ENCODE measurements at places on chromosomes 2 and 18. TPM values are rescaled to one million over a fixed set of nuclear protein-coding genes. Genes with fewer than 3 reads are reported as not detected.

Gene CTAGE1
- 0.07 TPM for total RNA-seq

GRCh38 chr2:74181739-74182138, 3.1 kb upstream of the MOB1A start:
- no peak for DNase-seq

Gene EML6
- total RNA-seq: 0.93 TPM

- DNase-seq: no peak
These were observed 144.7 kb upstream of the CTNNA2 start for GRCh38 chr2:79368116-79368630.

DNA sequence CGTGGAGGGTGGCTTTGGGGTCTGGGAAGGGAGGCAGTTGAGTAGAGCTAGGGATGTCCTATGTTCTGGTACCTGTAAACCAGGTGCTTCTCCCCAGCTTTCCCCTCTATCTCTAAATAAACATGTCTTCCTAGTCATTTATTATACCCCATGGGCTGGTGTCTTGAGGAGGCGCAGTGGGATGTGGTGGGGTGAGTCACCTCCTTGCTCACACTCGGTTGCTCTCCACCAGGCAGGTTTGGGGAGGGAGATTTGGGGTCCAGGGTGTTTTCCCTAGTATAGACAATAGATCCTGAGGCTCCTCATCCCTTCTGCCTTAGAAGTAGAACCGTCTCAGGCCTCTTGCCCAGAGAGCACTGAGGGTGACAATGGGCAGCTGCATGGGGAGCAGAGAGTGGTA, 5.1 kb downstream of the PSD4 start:
- no peak for DNase-seq

DNA sequence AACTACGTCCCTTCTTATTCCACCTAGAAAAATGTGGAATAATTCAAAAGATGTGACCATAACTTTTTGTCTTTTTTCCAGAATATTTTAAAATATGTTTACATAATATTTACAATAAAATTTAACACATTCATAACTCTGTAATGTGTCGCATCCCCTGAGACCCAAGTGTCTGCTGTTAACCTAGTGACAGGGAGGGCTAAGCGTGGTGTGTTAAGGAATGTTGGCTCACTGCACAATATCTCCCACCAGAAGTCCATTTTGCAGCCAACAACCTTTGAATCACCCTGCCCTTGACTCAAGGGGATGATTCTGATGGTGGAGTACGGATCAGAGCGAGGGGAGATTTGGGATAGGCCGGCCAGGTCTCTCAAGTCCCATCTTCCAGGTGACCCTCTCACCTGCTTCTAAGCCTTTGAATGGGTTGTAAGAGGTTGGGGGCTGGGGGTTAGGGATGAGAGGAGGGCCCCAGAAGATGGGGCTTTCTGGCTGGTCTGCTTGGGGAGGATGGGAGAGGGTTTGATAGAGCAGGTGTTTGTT, 43.3 kb downstream of the SERTAD2 start:
- DNase-seq: no peak

DNA sequence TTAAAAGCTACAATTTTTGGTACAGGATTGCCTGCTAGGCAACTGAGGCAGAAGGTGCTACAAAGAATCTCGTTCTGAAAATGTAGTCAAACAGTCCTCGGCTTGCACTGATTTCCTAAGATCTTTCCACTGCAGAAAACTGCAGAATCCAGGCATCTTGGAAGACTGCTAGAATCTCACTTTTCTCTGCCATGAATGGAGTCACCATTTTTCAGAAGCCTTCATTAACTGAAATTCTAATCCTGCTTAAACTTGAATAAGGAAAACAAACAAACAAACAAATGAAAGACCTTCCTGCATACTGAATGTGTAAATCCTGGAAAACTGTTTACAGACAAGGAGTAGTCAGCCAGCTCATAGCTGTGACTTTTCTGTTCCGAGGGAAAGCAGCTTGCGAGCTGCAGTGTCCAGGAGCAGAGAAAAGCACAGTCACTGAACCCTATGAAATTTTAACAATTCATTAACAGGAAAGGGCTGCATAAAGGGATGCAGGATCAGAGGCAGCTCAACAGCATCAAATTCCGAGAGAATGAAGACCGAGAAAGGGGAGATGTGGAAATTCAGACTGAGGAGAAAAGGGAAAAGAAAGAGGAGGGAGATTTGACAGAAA, 210.5 kb upstream of the PIK3C3 start:
- DNase-seq: no peak

DNA sequence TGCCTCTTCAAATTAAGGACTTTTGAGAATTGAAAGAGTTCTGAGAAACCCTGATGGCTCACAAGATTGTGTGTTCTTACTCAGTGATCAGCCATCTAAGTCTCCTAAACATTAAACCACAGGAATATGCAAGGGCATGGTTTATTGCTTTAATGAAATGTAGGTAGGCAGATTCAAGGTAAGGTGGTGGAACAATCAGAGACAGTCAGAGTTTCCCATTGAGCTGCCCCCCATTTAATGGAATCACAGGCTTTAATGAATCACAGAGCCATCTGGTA, 107.8 kb upstream of the LRATD1 start:
- DNase-seq: no peak

Gene NCK2
- 59.5 TPM for total RNA-seq

DNA sequence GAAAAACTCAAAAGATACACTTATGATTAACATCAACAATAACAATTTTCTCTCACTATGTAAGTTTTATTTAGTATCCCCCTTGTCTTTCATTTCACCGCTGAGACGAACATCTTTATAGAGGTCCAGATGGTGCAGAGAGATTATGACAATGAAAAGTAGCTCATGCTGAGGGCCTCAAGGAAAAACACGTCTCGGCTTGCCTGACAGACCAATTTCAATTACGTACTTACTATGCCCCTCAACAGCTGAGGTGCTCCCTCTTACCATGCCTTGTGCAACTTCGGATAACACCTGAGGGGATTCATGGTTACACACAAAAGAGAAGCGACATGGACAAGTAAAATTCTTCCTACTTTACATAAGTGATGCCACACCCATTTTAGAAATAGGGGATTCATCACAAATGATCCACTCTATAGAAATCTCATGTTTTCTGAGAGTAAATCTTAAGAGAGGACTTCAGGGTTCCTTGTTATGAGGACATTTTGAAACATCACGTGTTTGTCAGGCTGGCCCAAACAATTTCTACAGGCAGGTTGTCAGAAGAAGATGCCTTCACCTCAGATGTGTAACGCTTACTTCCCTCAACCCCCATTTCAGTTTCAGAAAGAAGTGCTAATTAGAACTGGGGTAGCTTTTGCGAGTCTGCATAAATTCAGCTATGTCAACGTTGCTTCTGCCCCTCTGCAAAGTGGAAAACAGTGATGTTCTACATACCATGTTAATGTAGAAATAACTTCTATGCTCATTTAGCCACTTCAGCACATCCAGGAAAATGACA, 191.4 kb downstream of the NRXN1 start:
- no peak for DNase-seq

DNA sequence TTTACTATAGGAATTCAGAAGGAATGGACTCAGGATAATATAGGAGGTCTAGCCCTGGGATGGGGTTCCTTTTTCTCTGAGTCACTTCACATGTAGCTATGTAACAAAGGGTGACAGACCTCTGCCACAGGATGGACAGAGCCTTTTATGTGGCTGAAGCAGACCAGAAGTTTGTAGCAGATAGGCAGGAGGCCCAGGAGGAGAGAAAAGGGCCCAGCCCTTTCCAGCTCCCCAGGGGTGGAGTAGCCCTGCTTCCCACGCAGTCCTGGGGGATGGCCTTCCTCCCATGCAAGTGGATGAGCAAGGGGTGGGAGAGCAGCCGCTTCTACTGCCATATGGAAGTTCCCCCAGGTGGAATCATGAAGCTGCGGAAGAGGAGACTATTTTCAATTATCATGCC, 40.3 kb downstream of the ARMC9 start:
- no peak for DNase-seq

DNA sequence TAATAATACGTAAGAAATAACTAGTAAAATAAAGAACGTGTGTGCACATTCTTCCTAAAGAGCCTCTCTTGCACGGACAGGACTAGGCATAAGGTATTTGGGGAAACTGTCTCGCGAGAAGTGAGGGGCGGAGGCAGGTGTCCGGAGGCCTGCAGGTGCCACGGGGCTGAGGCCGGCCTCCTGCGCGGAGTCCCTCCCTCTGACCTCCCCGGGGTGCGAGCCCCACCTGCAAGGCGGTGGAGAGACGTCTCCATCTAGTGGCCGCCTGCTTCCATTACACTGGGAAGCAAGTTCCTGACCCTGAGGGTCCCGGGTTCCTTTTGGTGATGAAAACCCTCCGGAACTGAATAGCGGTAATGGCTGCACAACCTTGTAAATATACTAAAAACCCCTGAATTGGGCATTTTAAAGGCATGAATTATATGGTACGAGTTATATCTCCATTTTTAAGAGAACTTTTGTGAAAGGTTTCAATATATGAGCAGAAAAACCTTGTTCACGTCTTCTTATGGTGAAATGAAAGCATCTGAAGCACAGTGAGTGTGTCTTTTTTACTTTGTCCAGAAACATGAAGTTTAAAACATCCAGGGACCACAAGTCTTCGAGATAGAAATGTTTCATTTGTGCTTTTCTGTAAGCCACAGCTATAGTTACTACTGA, 35.5 kb upstream of the CTDP1 start:
- peak; percentile 79 for DNase-seq

DNA sequence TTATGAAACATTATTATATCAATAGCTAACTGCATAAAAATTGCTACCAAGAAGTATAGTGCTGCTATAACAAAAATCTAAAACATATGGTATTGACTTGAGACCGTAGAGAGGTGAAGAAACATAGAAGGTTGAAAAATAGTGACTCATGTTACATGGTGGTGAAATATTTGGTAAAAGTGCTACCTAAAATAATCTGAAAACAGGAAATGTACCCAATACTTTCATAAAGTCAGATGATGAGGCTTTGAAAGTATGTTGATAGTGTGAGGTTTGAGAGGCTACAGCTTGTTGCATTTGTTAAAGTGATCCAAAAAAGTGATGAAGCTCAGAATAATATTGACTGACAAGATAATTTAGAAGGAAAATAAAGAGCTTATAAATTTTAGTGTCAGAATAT, 718.7 kb upstream of the SLC8A1 start:
- DNase-seq: no peak

Gene KIF1A
- total RNA-seq: 46.2 TPM

GRCh38 chr2:96386470-96386869, 50.9 kb downstream of the NCAPH start:
- no peak for DNase-seq

DNA sequence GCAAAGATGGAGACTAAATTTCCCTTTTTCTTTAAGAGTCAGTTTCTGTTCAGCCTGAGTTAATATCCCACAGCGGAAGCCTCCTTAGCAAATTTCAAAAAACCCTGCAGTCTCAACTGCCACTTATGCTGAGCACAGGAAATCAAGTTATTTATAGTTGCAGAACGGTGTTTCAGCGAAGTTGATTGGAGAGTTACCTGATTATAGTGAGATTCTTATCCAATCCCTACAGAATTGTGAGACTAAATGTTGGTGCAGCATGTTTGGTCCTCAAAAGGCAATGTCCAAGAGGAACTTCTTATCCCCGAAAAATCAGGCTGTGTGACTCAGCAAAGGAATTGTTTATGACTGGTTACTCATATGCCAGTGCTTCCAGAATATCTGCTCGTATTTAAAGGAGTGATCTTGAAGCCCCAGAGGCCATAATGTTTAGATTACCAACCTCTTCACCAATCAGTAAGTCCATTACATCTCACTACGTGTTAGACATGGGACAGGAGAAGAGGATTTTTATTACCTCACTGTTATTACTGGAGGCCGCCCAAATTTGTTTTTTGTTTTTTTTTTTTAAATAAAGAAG, 67.9 kb downstream of the LRRFIP1 start:
- no peak for DNase-seq

Gene CD207
- total RNA-seq: not detected

GRCh38 chr2:110771547-110772382, 39.4 kb downstream of the ACOXL start:
- no peak for DNase-seq

Gene POMC
- total RNA-seq: 0.29 TPM

GRCh38 chr2:8193686-8194615, 487.9 kb upstream of the ID2 start:
- DNase-seq: no peak

- DNase-seq: no peak
These were observed 60.9 kb downstream of the C18orf63 start for GRCh38 chr18:74376523-74376922.

DNA sequence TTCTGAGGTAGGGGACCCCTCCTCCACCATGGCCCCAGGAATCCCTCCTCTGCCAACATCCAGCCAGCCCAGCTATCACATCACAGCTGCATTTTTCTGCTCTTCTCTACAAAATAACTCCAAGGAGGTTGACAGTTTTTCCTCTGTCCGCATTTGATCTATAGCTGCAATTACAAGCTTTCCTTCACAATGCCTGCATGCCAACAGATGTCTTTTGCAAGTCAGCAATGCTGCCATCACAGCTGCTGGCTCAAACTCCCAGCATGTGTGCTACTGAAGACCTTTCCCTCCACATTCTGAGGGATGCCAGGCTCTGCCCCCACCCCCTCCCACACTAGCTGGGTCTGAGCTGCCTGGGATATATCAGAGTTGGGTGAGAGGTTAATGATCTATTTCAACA, 51.7 kb downstream of the MCFD2 start:
- no peak for DNase-seq

- no peak for DNase-seq
These were observed 382.6 kb upstream of the CDH2 start for GRCh38 chr18:28559511-28559910.

Gene UGT1A1
- total RNA-seq: not detected

Gene TEKT4
- not detected for total RNA-seq

- no peak for DNase-seq
These were observed 44.7 kb downstream of the TRPM8 start for GRCh38 chr2:233961905-233962304.

DNA sequence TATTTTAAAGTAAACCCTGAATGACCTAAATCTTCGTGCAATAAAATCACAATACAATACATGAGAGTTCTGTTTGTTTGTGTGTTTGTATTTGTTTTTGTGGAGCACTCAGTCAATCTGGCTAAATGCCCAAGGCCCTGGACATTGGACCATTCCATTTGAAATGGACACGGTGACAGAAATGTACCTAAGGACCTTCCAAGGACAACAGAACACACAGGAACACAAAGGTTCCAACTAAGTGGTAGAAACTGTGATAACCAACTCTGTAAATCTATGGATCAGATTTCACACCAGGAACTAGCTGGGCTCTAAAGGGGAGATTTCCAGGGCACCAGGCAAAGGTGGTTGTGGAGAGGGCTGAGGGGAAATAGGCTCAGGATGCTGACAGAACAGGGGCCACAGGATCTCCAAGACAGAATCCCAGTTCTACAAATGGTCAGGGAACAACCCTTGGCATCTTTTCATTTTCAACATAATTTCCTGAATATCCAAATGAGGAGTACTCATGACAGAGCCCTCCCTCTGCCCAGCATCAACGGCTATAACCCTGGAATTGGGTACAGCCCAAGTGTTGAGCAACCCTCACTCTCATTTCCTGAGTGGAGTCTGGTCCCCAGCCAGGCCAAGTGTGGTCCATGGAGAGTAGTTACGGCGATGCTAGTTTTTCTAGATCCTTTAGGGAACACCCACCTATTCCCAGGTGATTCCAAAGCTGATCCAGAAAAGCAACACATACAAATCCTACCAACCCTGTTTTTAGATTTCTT, 78.4 kb downstream of the NCKAP5 start:
- no peak for DNase-seq

Gene SERPINB13
- 0.27 TPM for total RNA-seq

Measured in mesothelial cell of epicardium (in vitro differentiated cells).